ENCODE measurements at places on chromosomes 1 and 21.

DNA sequence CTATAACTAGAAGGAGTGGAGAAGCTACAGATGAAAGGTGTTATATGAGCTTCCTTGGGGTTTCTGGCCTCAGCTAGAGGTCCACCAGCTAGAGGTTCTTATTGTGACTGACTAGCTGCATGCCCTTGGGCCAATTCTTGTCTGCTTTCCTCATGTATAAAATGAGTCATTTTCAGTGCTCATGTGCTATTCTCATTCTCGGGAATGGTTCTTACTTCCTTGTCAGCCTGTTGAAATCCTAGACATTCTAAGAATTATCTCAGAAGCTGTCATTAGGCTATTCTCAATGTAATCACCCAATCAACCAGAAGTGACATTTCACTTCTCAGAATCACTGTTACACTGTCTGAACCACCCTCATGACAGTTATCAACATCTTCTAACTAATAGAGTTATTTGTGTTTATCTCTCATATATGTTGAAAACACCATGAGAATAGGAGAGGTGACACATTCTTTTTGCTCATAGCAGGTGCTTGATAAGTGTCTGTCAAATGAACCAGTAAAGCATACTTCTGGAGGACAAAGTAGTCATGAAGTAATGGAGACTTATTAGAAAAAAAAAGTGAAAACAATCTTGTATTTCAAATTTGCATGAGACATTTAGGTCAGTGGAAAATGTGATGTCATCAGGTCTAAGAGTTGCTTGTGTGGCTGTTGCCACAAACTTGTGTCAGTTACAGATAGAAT, 122.8 kb upstream of the IVNS1ABP start:
- no peak for DNase-seq

GRCh38 chr1:243939167-243939848, 89.3 kb upstream of the AKT3 start:
- no peak for DNase-seq

DNA sequence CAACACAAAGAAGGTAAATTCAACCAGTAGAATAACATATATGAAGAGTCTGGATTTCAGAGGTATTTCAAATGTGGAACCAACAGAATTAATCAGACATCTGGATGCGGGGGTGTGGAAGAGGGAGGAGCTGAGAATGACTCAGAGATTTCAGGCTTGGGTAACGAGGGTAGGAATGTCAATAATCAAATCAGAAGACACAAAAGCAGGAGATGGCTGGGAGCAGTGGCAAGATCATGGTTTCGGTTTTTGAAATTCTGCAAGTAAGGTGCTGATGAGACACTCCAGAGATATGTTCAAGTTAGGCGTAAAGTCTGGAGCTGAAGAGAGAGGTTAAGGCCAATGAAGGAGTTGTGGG, 64.0 kb downstream of the PLPPR5 start:
- no peak for DNase-seq

DNA sequence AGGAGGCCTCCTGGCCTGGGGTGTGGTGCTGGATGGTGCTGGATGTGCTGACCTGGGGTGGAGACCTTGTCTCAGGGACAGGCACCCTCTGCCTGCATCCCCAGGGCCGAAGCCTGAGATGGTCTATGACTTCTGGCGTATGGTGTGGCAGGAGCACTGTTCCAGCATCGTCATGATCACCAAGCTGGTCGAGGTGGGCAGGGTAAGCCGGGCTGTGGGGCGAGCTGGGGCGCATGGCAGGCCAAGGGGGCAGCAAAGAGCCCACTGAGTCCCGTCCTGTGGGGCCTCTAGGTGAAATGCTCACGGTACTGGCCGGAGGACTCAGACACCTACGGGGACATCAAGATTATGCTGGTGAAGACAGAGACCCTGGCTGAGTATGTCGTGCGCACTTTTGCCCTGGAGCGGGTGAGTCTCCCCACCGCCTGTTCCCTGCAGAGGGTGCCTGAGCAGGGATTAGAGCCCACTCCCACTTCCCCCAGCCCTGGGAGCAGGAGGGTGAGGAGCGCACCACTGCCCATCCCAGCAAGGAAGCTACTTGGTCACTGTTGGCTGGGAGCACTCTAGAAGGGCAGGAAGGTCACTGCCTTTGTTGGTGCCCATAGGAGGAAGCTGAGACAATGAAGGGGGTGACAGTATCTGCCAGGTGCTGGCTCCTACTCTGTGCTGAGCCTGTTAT, 75.2 kb downstream of the PTPRU start:
- no peak for DNase-seq

- DNase-seq = no peak
Observed at GRCh38 chr21:17732306-17732705, 86.8 kb downstream of the C21orf91 start.

DNA sequence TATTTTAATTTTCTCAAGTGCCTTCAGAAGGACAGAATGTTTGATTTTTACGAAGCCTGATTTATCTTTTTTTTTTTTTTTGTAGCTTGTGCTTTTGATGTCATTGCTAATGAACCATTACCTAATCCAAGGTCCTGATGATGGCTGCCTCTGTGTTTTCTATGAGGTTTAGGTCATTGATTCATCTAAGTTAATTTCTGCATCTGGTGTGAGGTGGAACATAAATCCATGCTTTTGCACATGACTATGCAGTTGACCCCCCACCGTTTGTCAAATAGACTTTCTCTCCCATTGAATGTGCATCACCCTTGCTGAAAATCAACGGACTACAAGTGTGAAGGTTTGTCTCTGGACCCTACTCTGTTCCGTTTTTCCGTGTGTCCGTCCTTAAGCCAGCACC, 50.5 kb downstream of the COL6A1 start:
- no peak for DNase-seq

Data from Caco-2 (cell line).